ENCODE measurements at places on chromosomes 3 and 15. TPM values are rescaled to one million over a fixed set of nuclear protein-coding genes. Genes with fewer than 3 reads are reported as not detected.

The PLSCR4 gene
- total RNA-seq, result 148 TPM

The FOXB1 gene
- not detected for total RNA-seq

GRCh38 chr3:33044676-33045075 lies 52.3 kb downstream of the GLB1 start:
- DNase-seq, result no peak

DNA sequence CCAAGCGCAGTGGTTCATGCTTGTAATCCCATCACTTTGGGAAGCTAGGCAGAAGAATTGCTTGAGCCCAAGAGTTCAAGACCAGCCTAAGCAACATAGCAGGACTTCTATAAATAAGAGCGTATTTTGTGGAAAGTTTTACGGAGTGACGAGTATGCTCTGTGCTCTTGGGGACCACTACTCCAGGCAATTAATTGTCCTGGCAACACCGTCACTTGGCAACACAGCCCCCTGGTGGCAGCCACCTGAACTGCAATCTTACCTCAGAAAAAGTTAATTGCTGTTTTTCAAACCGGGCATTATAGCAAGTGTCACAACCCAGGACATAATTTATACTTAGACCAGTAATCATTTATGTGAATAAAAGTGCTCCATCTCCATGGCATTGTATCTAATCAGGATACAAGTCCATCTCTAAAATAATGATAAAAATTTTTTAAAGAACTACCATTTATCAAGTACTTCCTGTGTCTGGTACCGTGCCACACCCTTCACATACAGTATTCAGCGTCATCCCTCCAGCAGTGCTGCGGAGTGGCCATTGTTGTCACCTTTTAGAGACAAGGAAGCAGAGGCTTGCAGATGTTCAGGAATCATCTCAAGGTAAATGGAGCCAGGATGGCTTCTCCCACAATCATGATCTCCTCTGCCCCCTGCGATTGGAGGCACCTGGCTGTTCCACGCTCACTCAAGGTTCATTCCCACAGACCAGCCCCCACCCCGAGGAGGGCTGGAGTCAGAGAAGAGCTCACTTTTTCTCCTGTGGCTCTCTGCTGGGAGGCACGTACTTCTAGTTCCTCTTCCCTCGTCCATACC lies 34.5 kb downstream of the PLA2G4D start:
- DNase-seq, result no peak

Data from thoracic aorta (tissue), 2 donors.